ENCODE measurements at places on chromosomes 12 and 14. TPM values are rescaled to one million over a fixed set of nuclear protein-coding genes. Genes with fewer than 3 reads are reported as not detected.

The LMNTD1 gene
- total RNA-seq: not detected

GRCh38 chr12:54358191-54358944 lies 5.9 kb downstream of the GPR84 start:
- H3K4me1 ChIP-seq: peaks cover 28% of the 10 kb centered on the region
- H3K27me3 ChIP-seq: no peaks in the 10 kb centered on the region
- peak overlapping the region; percentile 95 for H3K27ac ChIP-seq
- H3K4me3 ChIP-seq: peak overlapping the region; percentile 91

- DNase-seq: no peak
- no peaks in the 10 kb centered on the region for H3K4me1 ChIP-seq
- H3K27me3 ChIP-seq: no peaks in the 10 kb centered on the region
- no peak overlapping the region for H3K27ac ChIP-seq
Observed at GRCh38 chr12:20376984-20377383, 8.6 kb downstream of the PDE3A start.

- H3K4me1 ChIP-seq: peaks cover 17% of the 10 kb centered on the region
- DNase-seq: no peak
- H3K36me3 ChIP-seq: no peaks in the 10 kb centered on the region
Observed at GRCh38 chr12:27524839-27525753, 1.1 kb downstream of the PPFIBP1 start.

DNA sequence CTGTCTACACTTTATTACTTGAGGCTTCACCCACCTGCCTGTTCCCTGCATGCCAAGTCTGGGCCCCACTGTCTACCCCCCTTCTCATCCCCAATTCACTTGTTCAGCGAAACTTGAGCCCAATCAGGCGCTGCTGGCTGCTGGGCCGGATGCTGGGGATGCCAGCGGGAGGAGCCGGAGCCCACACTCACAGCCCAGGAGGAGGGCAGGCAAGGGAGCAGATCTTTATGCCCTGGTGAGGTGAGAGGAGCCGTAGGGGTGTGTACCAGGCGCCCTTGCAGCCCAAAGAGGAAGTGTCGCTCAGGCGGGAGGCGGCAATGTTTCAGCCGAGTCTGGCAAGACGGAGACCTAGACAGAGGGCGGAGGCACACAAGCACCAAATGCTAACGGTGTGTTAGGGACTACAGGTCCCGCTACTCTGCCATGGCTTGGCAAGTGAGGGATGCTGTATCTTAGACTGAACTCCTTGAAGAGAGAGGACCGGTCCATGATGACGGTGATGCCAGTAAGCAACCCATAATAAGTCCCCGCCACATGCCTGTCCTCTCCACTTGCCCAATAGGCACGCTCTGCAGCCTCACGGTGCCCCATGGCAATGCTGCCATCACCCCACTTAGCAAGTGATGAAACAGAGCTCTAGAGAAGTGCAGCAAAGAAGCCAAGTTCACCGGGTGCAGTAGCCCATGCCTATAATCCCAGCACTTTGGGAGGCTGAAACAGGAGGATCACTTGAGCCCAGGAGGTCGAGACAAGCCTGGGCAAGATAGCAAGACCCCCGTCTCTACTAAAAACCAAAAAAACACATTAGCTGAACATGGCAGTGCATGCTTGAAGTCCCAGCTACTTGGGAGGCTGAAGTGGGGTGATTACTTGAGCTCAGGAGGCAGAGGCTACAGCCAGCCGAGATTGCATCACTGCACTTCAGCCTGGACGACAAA lies 41.6 kb downstream of the LRRC74A start:
- H3K4me1 ChIP-seq: peaks cover 13% of the 10 kb centered on the region
- no peak overlapping the region for H3K4me3 ChIP-seq
- peak; percentile 33 for DNase-seq
- no peak overlapping the region for H3K27ac ChIP-seq
- H3K27me3 ChIP-seq: no peaks in the 10 kb centered on the region

GRCh38 chr12:120350576-120351350 lies 18.2 kb downstream of the MSI1 start:
- H3K4me3 ChIP-seq: no peak overlapping the region
- no peaks in the 10 kb centered on the region for H3K27me3 ChIP-seq
- H3K36me3 ChIP-seq: no peaks in the 10 kb centered on the region
- DNase-seq: no peak

- H3K4me3 ChIP-seq: no peak overlapping the region
- no peak overlapping the region for H3K27ac ChIP-seq
- no peaks in the 10 kb centered on the region for H3K4me1 ChIP-seq
- DNase-seq: no peak
- no peaks in the 10 kb centered on the region for H3K36me3 ChIP-seq
Observed at GRCh38 chr12:80553316-80553715, 109.3 kb downstream of the PTPRQ start.

GRCh38 chr12:107447336-107447735 lies 238.3 kb upstream of the PWP1 start:
- no peak for DNase-seq
- no peaks in the 10 kb centered on the region for H3K36me3 ChIP-seq
- no peaks in the 10 kb centered on the region for H3K27me3 ChIP-seq
- no peaks in the 10 kb centered on the region for H3K4me1 ChIP-seq
- H3K27ac ChIP-seq: no peak overlapping the region

GRCh38 chr12:79689477-79690141 lies 1.2 kb downstream of the PAWR start:
- DNase-seq: no peak
- peaks cover 11% of the 10 kb centered on the region for H3K4me1 ChIP-seq
- peaks cover 11% of the 10 kb centered on the region for H3K27me3 ChIP-seq
- no peak overlapping the region for H3K27ac ChIP-seq
- peak overlapping the region; percentile 26 for H3K4me3 ChIP-seq

- H3K36me3 ChIP-seq: no peaks in the 10 kb centered on the region
- no peak overlapping the region for H3K27ac ChIP-seq
- no peak overlapping the region for H3K4me3 ChIP-seq
Observed at GRCh38 chr12:86233126-86233525, 23.1 kb downstream of the MGAT4C start.

The KCNK10 gene
- total RNA-seq: not detected

The SPRYD4 gene
- total RNA-seq: 6.5 TPM

DNA sequence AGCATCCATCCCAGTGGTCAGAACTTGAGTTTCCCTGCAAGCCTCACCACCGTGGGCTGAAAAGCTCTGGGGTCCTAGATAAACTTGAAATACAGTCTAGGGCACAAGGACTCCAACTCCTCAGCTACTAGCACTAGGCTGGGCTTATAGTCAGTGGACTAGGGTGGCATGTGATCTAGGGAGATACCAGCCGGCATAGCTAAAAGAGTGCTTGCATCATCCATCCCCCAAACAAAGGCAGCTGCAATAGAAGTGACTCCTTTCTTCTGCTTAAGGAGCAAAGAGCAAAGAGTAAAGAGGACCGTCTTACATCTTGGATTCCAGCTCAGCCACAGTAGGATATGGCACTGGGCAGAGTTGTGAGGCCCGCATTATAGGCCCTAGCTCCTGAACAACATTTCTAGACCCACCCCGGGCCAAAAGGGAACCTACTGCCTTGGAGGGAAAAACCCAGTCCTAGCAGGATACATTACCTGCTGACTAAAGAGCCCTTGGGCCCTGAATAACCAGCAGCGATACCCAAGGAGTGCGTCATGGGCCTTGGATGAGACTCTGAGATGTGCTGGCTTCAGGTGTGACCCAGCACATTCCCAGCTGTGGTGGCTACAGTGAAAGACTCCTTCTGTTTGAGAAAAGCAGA lies 17.9 kb upstream of the SOS2 start:
- no peak overlapping the region for H3K27ac ChIP-seq
- no peaks in the 10 kb centered on the region for H3K27me3 ChIP-seq
- no peaks in the 10 kb centered on the region for H3K36me3 ChIP-seq
- no peak overlapping the region for H3K4me3 ChIP-seq

GRCh38 chr12:120199595-120200306 lies 1.2 kb downstream of the RPLP0 start:
- peaks cover 32% of the 10 kb centered on the region for H3K36me3 ChIP-seq
- H3K27me3 ChIP-seq: no peaks in the 10 kb centered on the region
- peaks cover 47% of the 10 kb centered on the region for H3K4me1 ChIP-seq
- H3K4me3 ChIP-seq: peak overlapping the region; percentile 91

GRCh38 chr12:132430838-132431774 lies 58.8 kb upstream of the FBRSL1 start:
- H3K36me3 ChIP-seq: no peaks in the 10 kb centered on the region
- no peak for DNase-seq
- peaks cover 36% of the 10 kb centered on the region for H3K4me1 ChIP-seq
- peak overlapping the region; percentile 23 for H3K4me3 ChIP-seq
- no peak overlapping the region for H3K27ac ChIP-seq

- H3K4me3 ChIP-seq: no peak overlapping the region
- H3K27ac ChIP-seq: no peak overlapping the region
- no peaks in the 10 kb centered on the region for H3K36me3 ChIP-seq
- no peak for DNase-seq
- peaks cover 8% of the 10 kb centered on the region for H3K4me1 ChIP-seq
- no peaks in the 10 kb centered on the region for H3K27me3 ChIP-seq
Observed at GRCh38 chr12:91851741-91852477, 293.7 kb downstream of the BTG1 start.

The TPH2 gene
- total RNA-seq: 0.12 TPM

- no peaks in the 10 kb centered on the region for H3K4me1 ChIP-seq
- DNase-seq: no peak
- no peaks in the 10 kb centered on the region for H3K27me3 ChIP-seq
- no peak overlapping the region for H3K4me3 ChIP-seq
Observed at GRCh38 chr12:67019070-67019469, 250.1 kb upstream of the CAND1 start.

GRCh38 chr14:91175291-91176201 lies 61.7 kb downstream of the DGLUCY start:
- no peak for DNase-seq
- H3K4me1 ChIP-seq: peaks cover 12% of the 10 kb centered on the region
- H3K36me3 ChIP-seq: peaks cover 16% of the 10 kb centered on the region
- H3K27me3 ChIP-seq: no peaks in the 10 kb centered on the region
- H3K4me3 ChIP-seq: no peak overlapping the region

- no peaks in the 10 kb centered on the region for H3K27me3 ChIP-seq
- H3K4me1 ChIP-seq: no peaks in the 10 kb centered on the region
- no peak overlapping the region for H3K27ac ChIP-seq
- H3K36me3 ChIP-seq: no peaks in the 10 kb centered on the region
- no peak overlapping the region for H3K4me3 ChIP-seq
Observed at GRCh38 chr14:72545411-72546311, 348.2 kb downstream of the DPF3 start.

GRCh38 chr14:56057071-56057741 lies 61.0 kb upstream of the PELI2 start:
- no peak overlapping the region for H3K27ac ChIP-seq
- no peak overlapping the region for H3K4me3 ChIP-seq
- H3K4me1 ChIP-seq: no peaks in the 10 kb centered on the region
- no peak for DNase-seq

GRCh38 chr14:51495319-51495718 lies 156.4 kb upstream of the FRMD6 start:
- no peak overlapping the region for H3K4me3 ChIP-seq
- no peaks in the 10 kb centered on the region for H3K27me3 ChIP-seq
- no peak for DNase-seq
- no peak overlapping the region for H3K27ac ChIP-seq
- H3K4me1 ChIP-seq: no peaks in the 10 kb centered on the region

DNA sequence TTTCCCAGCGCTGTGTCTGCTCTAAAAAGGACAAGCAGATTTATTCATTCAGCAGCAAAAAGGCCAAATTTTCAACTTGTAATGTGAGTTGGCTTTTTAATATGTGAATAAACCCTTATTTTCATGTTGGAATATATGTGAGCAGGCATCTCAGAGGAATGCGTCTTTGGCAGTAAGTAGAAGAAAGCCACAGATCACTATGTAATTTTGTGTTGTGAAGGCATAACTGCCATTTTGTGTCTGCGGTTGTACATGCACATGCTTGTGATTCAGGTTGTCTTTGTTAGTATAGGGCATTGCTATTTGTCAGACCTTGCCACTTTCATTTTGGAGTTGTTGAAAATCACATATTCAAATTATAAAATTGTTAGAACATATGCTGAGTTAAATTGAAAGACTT lies 398.8 kb upstream of the RGS6 start:
- no peak for DNase-seq
- H3K4me3 ChIP-seq: no peak overlapping the region
- no peaks in the 10 kb centered on the region for H3K27me3 ChIP-seq
- H3K27ac ChIP-seq: no peak overlapping the region
- H3K4me1 ChIP-seq: no peaks in the 10 kb centered on the region

GRCh38 chr14:64720131-64720576 lies 15.9 kb downstream of the PLEKHG3 start:
- H3K4me3 ChIP-seq: no peak overlapping the region
- peaks cover 100% of the 10 kb centered on the region for H3K4me1 ChIP-seq
- H3K36me3 ChIP-seq: no peaks in the 10 kb centered on the region
- H3K27ac ChIP-seq: peak overlapping the region; percentile 1
- no peak for DNase-seq
- H3K27me3 ChIP-seq: no peaks in the 10 kb centered on the region
